Activated CD4-positive, alpha-beta T cell treated with anti-CD3 and anti-CD28 coated beads for 1 hour (primary cell): ENCODE measurements at places on chromosomes 4 and X.

GRCh38 chr4:6990661-6991060, 52.5 kb upstream of the TADA2B start:
- no peak for DNase-seq

DNA sequence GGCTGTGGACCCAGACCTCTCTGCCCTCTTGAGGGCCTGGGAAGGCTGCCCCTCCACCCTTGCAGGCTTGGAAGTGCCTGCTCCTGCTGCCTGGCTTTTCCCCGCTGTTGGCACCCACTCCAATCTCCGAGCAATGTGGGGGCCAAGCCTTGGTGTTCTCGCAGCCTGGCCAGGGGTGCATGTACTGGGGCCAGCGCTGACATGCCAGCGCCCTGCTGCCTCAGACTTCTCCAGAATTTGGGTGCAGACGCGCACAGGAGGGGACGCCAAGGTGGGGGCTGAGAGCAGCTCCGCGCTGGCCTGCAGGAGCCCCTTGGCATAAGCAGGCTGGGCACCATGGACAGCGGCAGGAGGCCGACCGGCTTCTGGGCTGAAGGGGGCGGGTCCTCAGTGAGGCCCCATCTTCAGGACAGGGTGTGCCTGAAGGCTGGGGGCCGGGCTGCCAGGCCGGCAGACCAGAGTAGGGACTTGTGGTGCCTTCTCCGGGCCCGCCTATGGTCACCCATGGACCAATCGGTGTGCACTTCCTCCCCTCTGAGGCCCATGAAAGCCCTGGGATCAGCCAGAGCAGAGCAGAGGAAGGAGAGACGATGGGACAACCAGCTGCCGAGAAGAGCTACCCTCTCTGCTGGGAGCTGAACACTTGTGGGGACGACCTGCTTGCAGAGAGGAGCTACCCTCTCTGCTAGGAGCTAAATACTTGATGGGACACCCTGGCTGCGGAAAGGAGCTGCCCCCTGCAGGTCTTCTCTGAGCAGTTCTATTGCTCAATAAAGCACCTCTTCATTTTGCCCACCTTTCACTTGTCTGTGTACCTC, 118.3 kb downstream of the DNAAF6 start:
- no peak for DNase-seq

- no peak for DNase-seq
Measured at GRCh38 chrX:112473654-112474053, 206.1 kb downstream of the LHFPL1 start.

- no peak for DNase-seq
Measured at GRCh38 chr4:87053176-87053658, 118.4 kb downstream of the AFF1 start.

- no peak for DNase-seq
Measured at GRCh38 chr4:108314900-108315589, 146.3 kb upstream of the LEF1 start.

GRCh38 chrX:74465424-74465823, 44.1 kb downstream of the SLC16A2 start:
- DNase-seq: no peak

GRCh38 chr4:26717332-26717731, 133.4 kb downstream of the TBC1D19 start:
- no peak for DNase-seq
